ENCODE measurements at places on chromosomes 5 and 9.

- no peak for DNase-seq
Observed at GRCh38 chr9:13459071-13459470, 179.6 kb upstream of the MPDZ start.

DNA sequence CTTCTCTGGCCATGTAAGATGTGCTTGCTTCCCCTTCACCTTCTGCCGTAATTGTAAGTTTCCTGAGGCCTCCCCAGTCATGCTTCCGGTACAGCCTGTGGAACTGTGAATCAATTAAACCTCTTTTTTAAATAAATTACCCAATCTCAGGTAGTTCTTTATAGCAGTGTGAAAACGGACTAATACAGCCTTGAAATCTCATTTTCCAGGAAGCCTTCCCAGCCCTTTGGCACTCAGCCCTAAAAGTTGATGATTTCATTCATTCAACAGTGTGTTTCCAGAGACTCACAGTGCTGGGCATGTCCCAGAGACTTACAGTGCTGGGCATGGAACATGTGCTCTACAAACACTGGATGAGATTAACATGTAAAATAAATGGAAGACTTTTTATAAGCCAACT is 135.8 kb downstream of the DCP2 start:
- no peak for DNase-seq

DNA sequence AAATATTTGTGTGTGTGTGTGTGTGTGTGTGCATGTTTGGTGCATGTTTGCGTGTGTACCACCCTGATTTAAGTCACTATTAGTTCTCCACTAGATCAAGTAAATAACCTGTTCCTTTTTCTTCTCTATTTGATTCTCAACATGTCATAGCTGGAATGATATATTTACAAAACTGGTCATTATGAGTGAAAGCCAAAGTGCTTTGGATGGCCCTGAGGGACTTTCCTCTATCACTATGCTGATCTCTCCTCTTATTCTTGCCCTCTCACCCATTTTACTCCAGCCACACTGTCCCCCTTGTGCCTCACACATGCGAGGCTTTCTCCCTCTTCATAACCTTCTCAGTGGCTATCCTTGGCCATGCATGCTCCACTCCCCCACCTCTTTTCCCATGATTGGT is 144.6 kb upstream of the NMUR2 start:
- DNase-seq = no peak

- no peak for DNase-seq
Observed at GRCh38 chr9:95497772-95498171, 19.0 kb downstream of the PTCH1 start.

GRCh38 chr5:36575361-36575781 is 31.0 kb upstream of the SLC1A3 start:
- no peak for DNase-seq

DNA sequence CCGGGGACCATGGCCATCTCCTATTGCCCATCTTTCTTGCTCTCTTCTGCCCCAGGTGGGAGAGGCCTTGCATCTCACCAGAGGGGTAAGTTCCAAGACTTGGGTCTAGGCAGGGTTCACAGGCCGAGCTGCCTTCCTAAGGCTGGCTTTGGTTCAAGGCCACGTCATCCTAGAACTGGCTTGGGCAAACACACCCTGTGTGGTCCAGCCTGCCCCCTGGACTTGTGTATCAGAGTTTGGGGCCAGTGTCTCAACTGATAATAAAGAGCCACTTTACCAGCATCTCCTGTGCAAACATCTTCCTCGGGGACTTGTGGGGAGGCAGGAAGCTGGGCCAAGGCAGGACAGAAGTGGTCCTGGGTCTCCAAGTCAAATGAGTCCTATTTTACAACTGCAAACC is 17.8 kb downstream of the BOD1 start:
- no peak for DNase-seq
